Testis (tissue), 5 donors: ENCODE measurements at places on chromosomes 1 and 21.

DNA sequence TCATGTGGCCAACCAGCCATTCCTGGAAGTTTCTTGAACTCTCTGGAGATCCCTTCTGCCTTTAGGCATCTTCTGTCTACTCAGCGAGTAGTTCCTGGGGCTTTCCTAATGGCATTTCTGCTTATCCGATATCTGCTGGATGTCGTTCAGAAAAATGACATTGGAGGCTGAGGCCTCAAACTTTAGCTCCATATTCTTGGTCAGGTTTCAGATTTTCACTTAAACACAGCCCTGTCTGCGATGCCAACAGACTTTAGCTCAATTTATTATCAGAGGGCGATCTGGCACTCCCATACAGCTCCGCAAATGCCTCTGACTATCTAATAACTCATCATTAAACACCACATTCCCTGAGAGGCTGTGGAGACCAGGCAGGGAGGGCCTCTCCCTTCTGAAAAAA lies 46.3 kb upstream of the ETS2 start:
- DNase-seq = no peak

GRCh38 chr1:29122682-29123052 lies 1.0 kb downstream of the TMEM200B start:
- peak; percentile 39 for DNase-seq

GRCh38 chr1:68175621-68176398 lies 56.5 kb downstream of the WLS start:
- no peak for DNase-seq

DNA sequence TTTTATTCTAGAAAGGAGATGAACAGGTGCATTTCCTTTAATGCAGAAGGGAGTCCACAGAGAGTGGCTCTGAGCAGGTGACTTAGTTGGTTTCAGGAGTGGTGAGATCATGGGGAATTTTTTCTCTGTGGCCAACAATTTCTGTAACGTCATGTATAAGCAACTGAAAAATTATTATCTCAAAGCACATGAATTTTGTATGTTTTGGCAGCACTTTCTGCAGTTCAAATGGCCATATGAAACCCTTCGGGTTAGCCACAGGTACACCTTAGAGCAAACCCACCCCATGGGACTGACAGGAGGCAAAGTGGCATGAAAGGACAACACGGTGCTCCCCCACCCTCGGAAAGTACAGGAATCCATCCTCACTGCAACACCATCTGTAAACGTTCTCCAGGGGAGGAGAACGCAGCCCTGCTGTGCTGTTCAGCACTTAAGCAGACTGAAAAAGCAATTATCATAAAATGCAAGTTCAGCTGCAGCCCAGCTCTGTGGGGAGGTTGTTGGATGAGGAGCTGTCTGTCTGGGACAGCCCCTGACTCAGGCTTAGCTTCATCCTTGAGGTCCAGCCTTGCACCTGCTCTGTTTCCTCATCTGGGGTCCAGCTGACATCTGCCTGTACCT lies 55.8 kb upstream of the CLDN14 start:
- DNase-seq = no peak
